ENCODE measurements at places on chromosomes 6 and 20.
A peak's percentile ranks its signal among the peaks of the same experiment; 100 is the strongest.

DNA sequence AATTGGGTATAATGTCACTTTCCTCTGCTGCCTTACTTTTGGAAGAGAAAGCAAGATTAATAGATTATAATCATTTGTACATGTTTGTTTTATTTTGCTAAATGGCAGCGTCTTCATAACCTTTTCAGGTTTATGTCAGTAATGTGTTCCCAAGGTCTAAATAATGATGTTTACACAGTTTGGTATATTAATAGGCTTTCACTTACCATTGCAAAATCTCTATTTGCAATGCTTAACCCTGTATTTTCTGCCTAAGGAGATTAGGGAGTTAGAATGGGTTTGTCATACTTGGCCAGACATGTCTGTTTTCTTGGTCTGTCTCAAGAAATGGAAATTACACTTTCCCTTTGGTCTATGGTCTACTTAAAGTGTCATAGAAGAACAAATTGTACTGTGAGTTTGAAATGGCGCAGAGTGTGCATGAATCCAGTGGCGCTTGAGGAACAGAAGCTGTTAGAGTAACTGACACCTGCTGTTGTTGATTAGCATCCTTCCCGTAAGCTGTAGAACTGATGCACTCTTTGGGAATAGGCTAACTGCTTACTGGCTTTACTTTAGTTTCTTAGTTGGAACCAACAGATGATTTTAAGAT is 261.1 kb downstream of the SAMD5 start:
- DNase-seq: no peak

GRCh38 chr20:54506643-54507042 is 31.2 kb downstream of the DOK5 start:
- DNase-seq: no peak

GRCh38 chr6:142444376-142444775 is 142.6 kb downstream of the ADGRG6 start:
- DNase-seq: no peak

- no peak for DNase-seq
Measured at GRCh38 chr6:117008618-117009017, 131.6 kb downstream of the RFX6 start.

- no peak for DNase-seq
Measured at GRCh38 chr20:58014628-58015315, 213.7 kb downstream of the ANKRD60 start.

DNA sequence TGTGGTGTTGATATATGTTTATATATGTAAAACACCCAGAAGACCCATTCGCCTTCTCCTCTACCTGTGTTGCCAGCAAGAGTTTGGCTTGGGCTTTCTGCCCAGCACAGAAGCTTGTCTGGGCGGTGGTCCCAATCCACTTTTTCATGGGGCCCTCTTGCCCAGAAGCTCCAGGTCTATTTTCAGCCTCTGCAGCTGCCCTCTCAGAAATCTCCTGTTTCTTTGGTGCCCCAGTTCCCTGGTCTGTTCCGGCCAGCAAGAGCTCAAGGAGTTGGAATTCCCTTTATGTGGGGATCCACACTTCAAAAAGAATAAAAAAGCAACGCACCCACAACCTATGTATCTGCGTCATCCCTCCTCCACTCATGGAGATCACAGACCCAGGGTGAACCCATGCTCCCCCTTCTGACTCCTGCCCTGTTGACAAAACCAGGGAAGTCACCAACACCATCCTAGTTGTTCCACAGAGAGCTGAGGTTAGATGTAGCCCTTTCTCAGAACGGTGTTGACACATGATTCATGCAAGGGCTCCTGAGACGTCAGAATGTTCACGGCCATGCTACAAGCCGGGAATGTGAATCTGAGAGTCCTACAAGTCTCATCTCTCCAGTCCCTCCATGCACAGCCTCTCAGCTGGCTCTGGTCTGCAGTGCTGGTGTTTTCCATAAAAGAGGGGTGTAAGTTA is 156.8 kb upstream of the RIN2 start:
- no peak for DNase-seq

- no peak for DNase-seq
Measured at GRCh38 chr6:42935322-42935721, 6.0 kb downstream of the CNPY3 start.

- DNase-seq: no peak
Measured at GRCh38 chr6:73743556-73743955, 47.6 kb downstream of the CD109 start.

- DNase-seq: peak; percentile 55
Measured at GRCh38 chr6:72619883-72620696, 1.8 kb upstream of the KCNQ5 start.

- DNase-seq: no peak
Measured at GRCh38 chr6:37920667-37921066, 101.1 kb downstream of the ZFAND3 start.

- DNase-seq: no peak
Measured at GRCh38 chr20:49510562-49511122, 28.2 kb upstream of the KCNB1 start.

GRCh38 chr6:55528624-55529023 is 50.4 kb downstream of the HMGCLL1 start:
- DNase-seq: no peak

DNA sequence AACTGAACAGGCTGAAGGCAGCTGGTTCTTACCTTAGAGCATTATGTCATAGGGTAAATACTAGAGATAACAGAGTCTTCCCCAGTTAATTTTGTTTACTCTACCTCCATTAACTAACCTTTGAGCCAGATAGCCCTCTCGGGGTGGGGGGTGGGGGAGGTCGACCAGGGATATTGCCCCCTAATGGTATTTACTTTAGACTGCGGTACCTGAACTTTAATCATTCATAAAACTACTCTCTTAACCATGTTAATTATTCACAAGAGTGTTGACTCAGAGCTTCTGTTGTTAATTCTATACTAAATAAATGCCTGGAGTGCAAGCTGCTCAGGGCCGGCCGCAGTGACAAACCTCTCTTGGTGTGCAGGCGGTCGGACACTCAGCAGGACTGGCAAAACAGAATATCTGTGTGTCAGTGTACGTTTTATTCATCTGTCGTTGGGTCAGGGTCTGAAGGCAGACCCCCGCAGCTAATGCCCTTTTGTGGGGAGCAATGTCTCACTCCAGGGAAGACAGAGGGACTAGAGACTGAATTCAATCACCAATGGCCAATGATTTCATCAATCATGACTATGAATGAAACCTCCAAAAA is 152.4 kb upstream of the COL21A1 start:
- DNase-seq: no peak

DNA sequence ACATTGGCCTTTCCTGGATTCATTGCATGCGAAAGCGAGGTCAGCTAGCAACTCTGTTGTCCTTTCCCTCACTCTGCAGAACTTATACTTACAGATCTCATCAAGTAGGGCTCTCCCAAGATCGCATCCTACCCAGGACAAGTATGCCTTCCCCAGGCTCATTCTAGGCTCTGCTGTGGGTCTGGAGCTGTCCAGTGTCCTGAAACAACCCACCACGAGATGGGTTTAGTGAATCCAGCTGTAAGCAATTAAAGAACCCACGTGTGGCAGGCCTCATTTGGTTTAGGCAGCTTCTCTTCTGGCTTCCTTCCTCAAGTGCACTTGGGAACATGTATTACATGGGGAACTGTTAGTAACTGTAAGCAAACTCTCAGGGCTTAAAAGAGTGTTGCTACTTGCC is 406.5 kb upstream of the CHD6 start:
- DNase-seq: no peak

- DNase-seq: no peak
Measured at GRCh38 chr6:24391756-24392405, 10.9 kb upstream of the MRS2 start.

GRCh38 chr20:1888796-1889463 is 6.3 kb upstream of the SIRPA start:
- no peak for DNase-seq

DNA sequence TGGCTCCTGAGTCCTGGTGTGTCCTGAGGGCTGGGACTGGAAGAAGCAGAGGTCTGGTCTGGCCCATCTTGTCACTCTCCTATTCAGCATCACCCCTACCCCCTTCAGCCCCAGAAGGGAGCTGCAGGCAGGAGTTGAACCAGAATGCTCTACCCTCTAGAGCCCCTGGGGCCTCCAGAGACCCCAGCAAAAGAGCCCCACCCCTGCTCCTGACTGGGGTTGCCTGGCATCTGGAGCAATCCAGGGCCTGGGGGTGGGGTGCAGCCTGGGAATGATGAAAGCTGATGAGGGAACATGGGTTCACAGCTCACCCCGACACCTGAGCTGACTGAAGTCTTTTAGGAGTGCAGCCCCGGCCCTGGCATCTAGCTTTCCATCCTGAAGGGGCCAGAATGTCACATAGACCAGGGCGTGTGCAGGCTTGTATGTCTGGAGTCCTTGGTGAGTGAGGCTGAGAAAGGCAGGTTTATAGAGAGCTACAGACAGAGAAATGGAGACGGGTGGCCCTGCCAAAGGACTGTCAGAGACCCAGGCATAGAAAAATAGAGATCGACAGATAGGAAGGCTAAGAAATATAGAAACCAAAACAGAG is 12.2 kb downstream of the FGD2 start:
- no peak for DNase-seq

GRCh38 chr6:2505624-2506023 is 245.1 kb downstream of the MYLK4 start:
- DNase-seq: no peak

GRCh38 chr6:170067923-170068360 is 222.9 kb downstream of the DLL1 start:
- no peak for DNase-seq

Measured in stimulated activated CD4-positive, alpha-beta T cell treated with anti-CD3 and anti-CD28 coated beads, Interleukin-1b, Interleukin-23, amount 100 ng/mL, for 1 hour (primary cell).